ENCODE measurements at places on chromosomes 5 and 9.

- no peak for DNase-seq
Observed at GRCh38 chr9:7148243-7148765, 390.5 kb downstream of the KDM4C start.

DNA sequence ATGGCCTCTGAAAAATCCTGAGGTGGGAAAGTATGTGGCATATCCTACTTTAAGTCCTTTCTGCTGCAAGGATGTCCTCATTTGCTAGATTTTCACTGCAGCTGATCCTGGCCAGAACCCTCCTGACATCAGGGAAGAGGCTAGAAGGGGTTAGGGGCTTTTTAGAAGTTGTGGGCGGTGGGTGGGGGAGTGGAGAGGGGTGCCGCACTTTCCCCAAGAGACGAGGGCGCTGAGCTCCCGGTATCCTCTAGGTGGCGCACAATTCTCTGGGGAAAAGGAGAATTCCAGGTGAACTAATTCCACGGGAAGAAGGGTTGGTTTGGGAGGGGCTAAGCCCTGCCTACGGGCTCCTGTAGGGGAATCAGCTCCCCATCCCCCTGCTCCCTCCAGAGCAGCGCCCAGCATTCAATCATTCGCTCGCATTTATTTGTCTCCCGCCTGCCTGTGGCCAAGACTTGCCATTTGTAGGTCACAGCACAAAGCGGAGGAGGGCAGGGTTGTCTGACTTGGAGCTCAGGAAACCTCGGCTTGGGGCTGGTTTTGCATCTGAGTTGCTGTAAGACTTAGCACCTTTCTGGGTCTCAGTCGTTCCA, 42.9 kb upstream of the HAND1 start:
- peak; percentile 21 for DNase-seq

DNA sequence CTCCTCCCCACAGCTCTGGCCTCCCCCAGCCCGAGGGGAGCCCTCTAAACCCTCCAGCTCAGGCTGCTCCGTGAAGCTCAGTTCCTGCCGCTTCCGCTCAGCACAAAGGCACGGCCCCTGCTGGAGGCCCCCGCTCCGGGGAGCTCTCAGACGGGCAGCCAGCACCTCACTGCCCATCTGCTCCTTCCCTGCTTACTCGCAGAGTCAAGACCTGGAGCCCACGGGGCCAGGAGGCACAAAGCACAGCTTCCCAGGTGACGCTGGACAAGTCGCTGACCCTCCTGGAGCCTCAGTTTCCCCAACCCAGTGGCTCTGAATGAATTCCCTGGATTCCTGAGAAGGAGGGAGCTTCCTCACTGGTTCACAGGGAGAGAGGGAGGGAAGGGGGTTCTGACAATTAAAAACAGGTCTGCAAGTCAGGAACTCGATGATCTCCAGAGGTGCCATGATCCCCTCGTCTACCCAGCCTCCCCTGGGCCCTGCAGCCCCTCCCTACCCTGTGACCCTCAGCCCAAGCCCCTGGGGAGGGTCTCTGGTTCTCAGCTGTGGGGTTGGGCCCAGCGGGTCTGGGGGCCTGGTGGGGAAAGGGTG, 36.2 kb downstream of the VAV2 start:
- DNase-seq = peak; percentile 61

GRCh38 chr5:65061250-65061973, 292.7 kb downstream of the CWC27 start:
- no peak for DNase-seq

DNA sequence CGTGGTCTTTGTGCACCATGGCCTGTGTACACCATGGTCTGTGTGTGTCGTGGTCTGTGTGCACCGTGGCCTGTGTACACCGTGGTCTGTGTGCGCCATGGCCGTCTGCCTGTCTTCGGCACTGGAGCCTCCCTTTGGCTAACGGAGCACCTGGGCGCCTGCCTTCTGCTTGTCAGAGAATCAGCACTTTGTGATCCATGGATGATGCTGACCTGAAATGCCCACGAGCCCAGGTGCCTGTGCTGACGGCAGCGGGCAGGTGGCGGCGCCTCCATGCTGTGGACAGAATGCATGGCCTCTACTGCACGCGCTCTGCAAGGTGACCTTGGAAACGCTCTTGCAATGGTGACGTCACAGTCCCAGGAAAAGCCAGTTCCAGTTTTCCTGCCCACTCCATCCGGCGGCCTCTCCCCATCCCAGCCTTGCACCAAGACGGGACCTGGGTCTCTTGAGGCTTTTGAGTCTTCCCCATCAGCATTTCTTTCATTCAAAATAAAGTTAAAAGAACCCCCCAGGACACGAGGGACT, 14.6 kb downstream of the LCN9 start:
- DNase-seq = no peak

DNA sequence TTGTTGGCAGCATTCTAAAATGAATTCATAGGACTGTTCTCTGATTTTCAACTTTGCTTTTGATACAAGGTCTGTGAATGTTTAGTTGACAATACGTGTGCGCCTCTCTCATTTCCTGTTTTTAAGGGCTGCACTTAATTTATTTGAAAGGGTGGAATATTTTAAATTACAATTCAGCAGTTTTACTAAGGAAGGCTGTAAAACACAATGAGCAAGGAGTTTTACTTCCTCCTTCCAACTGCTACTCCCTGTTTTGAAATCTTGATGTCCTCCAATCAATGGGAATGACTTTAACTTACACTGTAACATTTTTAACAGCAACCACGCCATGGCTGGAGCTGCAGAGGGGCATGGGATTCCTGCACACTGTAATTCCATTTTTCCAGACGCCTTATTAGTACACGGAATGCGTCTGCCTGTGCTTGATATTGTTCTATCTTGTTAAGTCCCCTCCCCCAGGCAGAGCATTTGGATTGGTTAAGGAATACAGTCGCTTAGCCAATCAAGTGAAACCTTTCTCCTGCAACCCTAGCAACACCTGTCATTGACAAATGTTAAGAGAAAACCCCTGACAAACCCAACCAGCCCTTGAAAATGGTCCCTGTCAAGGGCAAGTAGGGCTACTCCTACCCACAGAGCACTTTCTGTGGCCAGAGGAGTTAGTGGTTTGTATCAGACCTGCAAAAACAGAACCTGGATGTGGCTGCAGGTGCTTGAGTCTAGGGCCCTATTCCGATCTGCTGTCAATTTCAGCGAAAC, 12.5 kb upstream of the ZSWIM6 start:
- DNase-seq = no peak

GRCh38 chr5:132751444-132751843, 4.2 kb downstream of the CCNI2 start:
- DNase-seq = no peak

DNA sequence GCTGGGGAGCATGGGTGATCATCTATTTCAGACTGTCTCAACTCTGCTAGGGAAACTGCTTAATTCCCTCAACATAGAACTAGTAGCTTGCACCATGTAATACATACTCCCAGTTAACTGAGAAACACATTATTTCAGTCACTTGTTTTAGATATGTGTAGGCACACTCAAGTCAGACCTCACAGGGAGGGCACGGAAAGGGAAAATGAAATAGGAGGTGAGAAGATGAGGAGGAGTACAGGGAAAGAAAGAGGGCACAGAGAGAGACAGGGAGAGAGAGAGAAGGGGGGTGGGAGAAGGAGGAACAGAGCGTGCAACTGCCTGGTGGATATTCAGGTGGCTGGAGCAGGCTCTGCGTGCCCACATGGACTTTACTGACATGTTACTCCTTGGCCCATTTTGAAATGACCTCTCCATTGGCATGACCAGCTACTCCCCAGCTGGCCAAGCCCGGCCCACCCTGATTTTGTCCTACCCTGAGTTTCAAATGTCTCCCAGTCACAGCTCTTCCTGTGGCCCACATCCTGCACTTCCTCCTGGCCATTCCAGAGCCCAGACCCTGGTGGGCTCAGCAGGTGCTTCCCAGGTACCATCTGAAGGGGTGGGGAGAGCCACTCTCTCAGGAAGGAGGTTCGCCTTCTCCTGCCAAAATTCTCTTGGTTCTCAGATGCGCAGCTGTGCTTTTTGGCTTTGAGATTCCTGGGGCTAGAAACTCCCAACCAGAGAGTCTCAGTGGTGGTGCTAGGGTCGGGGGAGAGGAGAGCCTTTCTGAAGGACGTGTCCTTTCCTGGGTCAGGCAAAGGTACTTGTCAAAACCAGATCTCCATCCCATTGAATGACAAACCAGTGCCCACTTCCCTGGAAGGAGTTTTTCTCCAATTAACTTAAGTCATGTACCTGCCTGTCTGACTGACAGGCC, 229.4 kb downstream of the FSTL4 start:
- DNase-seq = no peak

- no peak for DNase-seq
Observed at GRCh38 chr5:119333421-119333851, 22.4 kb upstream of the TNFAIP8 start.

DNA sequence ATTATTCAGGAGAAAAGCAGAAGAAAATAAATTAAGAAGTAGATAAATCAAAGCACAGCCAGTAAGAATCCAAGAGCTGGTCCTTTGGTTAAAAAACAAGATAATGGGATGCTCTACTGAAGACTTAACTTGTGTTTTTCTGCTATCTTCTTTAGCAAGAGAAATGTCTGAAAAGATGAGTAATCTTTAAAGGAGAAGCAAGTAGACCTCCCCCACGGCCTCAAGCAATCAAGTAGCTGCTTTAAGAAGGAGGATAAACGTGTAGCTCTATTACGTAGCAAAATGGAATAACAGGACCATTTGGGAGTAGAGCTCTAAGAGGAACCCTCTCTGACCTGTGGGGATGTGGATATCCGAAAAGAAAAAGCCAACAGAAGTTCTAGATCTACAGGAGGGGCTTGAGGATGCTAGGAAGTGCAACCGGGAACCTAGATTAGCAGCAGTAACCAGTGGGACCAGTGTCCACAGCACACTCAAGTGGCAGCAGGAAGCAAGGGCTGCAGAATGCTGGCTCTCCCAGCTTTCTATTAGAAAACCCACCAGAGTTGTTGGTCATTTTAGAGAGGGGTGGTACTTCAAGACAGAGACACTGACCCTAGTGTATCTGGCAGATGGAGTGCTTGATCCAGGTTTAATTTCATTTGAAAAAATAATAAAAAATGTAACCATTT, 185.4 kb downstream of the GABBR2 start:
- no peak for DNase-seq

DNA sequence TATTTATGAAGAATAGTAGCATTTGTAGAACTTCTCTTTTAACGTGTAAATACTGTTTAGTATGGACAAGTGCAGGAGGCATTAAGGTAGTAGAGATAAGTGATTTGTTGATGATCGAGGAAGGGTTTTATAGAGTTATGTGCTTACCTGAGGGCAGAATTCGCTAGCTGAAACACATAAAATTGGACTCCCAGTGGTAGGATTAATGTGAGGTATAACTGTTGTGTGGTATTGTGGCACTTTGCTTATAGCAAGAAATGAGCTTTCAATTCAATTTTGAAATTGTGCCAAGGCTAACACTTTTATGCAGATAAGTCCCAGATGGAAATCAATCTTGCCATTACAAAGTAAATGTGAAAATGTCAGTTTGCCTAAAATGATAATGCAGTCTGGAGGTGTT, 1.2 kb downstream of the AP3S1 start:
- DNase-seq = no peak

DNA sequence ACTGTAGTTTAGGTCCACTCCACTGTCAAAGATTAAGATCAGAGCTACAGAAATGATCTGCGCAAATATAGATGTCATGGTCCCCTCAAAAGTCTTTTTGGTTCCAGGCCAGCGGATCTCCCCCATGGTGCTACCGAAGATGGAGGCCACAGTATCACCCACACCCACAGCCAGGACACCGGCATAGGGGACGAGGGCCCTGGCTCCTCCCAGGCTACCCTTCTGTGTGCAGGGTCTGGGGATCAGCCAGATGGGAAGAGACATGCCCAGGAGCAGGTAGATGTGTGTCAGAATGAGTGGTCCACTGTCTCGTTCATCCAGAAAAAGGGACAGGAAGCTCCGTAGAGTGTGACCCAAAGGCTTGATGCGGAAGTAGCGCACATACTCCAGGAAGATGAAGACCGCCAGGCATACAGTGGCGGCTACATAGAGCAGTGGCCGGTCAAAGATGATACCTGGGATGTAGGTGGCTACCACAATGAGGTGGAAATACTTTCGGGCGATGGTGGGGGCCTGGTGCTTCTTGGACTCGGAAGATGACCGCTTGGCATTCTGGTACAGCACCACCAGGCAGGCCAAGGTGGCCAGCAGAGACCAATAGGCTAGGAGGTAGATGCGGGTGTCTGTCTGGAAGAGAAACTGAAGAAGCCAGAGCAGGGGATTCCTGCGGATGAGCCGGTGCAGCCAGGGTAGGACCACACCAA, 1.5 kb downstream of the DOLK start:
- no peak for DNase-seq

GRCh38 chr5:55540525-55540924, 5.8 kb upstream of the PLPP1 start:
- no peak for DNase-seq

DNA sequence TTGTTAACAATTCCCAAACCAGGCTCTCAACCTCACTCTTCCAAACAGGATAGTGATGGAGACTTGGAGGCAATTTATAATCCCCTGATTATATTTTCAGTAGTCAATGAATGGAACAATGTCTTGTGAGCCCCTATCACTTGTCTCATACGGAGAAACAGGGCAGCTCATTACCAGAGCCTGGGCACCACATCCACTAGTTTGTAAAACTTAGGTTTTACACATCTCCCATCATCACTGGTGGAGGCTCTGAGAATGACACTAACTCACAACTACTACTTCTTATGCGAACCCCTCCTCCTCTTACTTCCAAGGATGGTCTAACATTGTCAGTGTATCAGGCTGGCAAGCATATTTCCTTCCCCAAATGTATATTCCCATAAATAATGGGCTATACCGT, 253.7 kb downstream of the EPB41L4A start:
- DNase-seq = no peak

- no peak for DNase-seq
Observed at GRCh38 chr5:152694231-152694630, 289.2 kb upstream of the NMUR2 start.

GRCh38 chr5:52269401-52269800, 518.3 kb upstream of the ITGA1 start:
- peak; percentile 2 for DNase-seq

- DNase-seq = no peak
Observed at GRCh38 chr5:127894461-127894860, 189.1 kb upstream of the SLC12A2 start.

- no peak for DNase-seq
Observed at GRCh38 chr5:149872351-149873040, 72.1 kb downstream of the PDE6A start.

DNA sequence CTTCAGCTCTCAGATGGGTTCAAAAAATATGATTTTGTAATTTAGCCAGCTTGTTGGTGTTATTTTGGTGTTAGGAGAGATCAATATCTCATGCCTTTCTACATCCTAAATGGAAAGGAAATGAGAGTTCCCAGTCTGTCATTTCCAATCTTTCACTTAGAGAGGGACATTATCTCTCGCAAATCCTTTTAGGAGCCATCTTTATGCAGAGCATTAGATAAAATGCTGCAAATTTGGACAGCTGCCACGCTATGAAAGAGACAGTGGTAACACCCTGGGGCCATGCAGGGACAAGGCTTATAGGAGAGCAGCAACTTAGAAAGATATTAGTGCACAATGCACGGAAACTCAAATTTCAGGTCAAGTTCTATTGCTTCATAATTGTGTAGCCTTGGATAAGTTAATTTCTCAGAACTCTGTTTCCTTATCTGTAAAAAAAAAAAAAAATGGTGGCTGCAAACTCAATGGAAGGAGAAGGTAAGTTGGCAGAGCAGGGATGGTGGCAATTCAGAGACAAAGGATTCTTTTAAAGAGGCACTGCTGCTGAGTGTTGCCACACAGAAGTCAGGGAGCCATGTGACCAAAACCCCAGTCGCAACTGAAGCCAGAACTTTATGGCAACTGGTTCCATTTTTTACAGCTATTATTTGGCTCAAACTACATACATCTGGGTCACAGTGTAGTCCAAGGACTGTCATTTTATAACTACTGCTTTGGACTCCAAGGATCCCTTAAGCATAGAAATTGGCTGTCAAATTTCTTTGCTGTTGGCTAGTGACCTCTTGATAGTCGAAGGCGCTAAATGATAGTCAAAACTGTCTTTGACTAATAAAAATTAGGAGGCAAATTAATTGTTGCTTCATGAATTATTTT, 210.2 kb downstream of the FRMD3 start:
- DNase-seq = peak; percentile 36

All from SJCRH30 (cell line).